ENCODE measurements at places on chromosomes 6 and 20.

DNA sequence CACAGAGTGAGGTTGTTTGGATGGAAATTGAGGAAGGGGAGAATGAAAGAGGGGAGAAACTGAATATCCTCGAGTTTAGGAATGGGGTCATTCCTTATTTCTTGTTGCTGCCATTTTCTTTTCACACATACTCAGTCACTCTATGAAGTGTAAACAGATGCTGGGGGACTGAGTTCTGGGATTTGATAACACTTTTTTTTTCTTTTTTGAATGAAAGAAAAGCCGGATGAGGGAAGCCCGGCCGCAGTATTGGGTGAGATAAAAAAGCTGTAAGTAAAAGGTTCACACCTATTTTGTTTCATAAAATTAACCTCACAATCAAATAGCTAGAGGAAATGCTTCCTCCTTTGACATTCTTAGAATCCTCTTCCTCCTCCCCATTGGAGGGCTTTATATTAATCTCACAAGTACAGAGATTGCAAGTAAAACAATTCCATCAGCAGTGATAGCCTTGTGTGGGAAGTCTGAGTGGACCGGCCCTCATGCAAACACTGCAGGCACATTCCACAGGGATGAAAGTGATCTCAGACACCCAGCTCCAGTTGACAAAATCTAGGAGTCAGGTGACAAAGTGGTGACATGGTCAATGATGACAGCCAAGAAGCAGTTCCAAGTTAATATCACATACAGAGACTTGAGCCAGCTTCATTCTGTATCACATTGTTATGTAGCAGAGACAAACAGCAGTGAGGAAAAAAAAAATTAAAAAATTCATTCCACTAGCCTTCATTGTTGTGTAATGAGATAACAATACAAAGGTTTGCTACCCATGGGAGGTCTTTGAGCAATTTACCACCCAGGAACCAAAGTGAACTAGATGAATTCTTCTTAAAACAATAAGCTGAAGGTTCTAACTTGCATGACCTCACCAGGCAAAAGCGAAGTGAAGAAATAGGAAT lies 391.1 kb upstream of the HSF2 start:
- peak; percentile 61 for DNase-seq

- peak; percentile 67 for DNase-seq
Observed at GRCh38 chr20:4726710-4727397, 5.1 kb downstream of the PRND start.

- DNase-seq, result no peak
Observed at GRCh38 chr6:15292721-15293302, 46.9 kb downstream of the JARID2 start.

DNA sequence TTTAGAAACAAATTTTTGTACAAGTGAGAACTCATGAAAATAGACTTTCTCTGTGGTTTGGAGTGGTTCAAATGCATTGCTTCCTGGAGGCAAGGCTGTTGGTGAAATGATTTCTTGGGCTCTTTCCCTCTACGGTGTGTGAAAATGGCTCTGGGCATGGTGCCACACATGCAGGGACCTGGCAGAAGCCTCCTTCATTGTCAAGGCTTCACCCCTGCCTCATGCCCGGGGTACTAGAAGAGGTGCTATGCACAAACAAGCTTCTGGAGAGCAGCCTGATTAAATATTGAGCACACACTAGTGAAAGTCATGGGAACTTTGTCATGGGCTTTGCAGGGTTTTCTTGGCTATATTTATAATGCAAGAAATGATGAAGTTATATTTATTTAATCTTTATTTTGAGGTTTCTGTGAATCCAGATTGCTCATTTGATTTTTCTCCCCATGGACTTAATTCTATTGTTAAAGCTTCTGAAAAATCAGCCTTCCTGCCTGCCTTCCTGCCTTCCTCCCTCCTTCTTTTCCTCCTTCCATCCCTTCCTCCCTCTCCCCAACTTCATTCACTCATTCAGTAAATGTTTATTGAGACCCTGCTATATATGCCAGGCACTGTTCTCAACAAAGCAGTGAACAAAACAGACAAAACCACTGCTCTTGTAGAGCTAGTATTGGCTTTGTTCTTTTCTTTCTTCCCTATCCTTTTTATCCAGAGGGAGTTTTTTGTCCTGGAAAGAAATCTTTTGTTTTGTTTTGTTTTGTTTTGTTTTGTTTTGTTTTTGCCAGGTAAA lies 21.0 kb downstream of the C6orf89 start:
- no peak for DNase-seq

GRCh38 chr6:8383584-8383983 lies 51.8 kb downstream of the SLC35B3 start:
- no peak for DNase-seq

DNA sequence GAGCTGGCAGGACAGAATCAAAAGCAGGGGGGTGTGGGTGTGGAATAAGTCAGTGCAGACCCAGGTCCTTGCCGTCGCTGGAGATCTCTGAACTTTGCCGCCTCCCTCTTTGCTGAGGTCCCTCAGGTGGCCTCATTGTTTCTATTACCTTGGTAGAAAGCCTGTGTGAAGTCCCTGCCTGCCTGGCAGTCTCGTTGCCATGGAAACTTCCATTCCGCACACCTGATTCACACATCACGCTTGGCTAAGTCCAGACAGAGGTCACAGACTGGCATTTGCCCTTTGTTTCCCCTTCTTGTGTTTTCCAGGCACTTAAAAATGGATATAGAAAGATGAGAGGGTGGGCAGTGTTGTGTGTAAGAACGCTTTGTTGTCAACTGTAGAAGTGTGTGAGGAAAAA lies 260.6 kb downstream of the PRL start:
- DNase-seq, result no peak

DNA sequence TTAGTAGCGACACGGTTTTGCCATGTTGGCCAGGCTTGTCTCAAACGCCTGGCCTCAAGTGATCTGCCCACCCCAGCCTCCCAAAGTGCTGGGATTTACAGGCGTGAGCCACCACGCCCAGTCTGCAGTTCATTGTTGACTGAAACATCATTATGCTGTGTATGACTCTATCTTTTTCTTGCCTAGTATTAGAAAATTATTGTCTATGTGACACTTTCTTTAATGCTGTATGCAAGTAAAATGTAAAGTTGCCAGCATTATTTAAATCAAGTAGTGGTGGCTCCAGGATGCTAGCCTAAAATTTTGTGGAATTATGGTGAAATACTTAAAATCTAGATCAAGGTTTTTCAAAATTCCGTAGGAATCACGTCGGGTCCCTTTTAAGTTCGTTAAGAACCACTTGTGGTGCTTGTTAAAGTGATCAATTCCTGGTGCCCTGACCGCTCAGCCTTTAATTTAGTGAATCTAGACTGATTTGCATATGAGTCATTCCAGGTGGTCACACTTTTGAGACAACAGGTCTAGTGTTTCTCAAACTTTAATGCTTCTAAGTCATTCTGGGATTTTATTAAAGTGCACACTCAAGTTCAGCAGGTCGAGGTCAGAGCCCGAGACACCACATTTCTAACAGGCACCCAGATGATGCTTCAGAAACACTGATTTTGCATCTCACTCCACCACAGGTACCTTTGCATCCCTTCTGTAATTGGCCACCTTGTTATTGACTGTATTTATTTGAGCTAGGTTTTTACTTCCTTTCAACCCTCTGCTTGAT lies 132.6 kb upstream of the MTHFD1L start:
- no peak for DNase-seq

DNA sequence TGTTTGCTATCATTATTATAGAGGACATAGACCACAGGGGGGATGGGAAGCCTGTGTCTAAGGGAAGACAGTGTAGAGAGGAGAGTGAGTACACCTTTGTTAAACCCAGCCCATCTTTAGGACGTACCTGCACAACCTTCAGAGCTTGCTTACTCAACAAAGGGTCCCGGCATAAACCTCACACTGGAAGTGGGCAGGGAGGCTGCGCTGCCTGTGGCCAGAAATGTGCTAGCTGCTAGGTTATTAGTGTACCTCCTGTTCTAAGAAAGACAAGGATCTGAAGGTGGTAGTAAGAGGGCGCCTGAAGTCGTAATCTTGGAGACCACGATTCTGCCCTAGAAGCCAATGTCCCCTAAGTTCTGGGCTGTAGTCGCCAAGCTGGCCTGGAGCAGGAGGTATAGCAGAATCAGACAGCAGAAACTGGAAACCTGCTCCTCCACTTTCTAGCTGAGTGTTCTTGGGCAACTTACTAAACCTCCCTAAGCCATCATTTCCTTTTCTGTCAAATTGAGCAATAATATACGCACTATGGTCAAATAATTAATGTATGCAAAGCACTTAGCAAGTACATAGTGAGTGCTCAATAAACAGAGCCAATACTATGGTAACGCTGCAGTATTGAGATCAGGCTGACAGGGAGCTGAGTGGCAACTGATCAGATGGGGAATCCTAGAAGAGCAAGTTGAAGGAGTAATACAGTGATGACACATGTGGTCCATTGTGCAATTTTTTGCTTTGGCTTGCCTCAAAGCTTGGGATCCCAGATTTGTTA lies 16.8 kb upstream of the AKIRIN2 start:
- DNase-seq, result peak; percentile 43

DNA sequence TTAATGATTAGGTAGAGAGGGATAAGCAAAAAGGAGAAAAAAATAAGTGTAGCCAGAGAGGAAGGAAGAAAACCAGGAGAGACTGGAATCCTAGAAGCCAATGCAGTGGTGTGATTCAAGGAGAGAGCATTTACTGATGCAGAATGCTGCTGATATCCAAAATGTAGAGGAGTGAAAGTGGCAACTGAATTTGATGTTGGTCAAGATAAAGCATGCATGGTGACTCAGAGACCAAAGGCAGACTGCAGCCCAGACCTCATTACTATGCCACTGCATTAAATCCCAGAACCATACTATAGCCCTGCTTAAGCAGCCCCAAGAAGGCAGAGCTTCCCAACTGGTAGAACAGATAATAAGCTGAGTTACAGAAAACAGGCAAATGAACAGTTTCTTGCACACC lies 15.8 kb downstream of the KLHL32 start:
- DNase-seq, result no peak

DNA sequence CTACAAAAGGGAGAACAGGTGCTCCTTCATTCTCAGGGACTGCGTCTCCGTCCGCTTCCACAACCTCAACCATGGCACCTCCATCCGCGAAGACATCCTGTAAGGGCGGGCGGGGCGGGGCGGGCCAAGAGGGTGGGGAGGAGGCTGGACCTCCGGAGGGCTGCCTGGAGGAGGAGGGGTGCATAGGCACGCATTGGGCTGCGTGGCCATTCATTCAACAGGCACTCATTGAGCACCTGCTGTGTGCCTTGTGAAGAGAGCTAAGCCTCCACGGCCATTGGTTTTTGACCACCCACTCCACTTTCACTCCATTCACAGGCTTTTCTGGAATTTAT lies 435 bp downstream of the ZSWIM3 start:
- peak; percentile 31 for DNase-seq

DNA sequence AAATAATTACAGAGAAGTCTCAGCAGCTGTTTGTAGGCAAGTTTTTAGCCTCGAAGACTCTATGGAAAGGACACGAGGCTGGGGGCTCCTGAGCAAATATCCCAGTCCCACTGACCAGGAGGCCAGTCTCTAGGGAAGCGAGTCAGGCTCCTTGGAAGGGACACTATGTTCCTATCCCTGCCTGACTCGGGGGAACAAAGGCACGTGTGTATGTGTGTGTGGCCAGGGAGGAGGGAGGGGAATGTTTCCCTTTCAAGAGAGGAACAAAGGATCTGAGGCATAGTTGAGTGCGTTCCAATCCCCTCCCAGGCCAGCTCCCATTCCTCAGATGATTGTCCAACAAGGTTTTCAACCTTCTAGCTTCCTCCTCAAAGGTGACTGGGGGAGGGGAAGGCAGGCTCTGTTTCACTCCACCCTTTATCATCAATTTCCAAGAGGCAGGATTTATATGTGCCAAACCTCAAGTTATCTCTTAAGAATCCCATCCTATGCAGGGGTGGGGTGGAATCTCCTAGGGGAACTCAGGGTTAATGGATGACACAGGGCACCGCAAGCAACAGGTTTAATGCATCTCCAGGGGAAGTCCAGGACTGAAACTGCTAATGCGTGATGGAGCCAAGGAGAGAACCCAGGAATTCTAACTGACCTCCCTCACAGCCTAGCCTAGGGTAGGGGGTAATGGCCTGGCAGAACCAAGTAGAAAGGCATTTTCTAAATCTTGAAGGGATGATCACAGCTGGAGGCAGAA lies 9.9 kb downstream of the BCL2L1 start:
- peak; percentile 85 for DNase-seq

DNA sequence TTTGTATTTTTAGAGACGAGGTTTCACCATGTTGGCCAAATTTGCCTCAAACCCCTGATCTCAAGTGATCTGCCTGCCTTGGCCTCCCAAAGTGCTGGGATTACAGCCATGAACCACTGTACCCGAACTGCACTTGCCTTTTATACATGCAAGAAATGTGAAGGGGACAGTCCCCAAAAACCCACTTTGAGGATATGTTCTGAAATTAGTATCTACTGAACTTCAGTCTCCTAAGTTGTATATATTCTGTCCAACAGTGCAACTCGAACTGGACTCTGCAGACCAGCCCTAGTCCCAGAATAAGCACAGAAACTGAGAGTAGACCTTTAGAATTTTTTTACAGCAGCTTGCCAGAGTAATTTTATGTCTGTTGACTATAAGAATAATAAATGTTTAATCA lies 28.5 kb downstream of the BACH2 start:
- no peak for DNase-seq

DNA sequence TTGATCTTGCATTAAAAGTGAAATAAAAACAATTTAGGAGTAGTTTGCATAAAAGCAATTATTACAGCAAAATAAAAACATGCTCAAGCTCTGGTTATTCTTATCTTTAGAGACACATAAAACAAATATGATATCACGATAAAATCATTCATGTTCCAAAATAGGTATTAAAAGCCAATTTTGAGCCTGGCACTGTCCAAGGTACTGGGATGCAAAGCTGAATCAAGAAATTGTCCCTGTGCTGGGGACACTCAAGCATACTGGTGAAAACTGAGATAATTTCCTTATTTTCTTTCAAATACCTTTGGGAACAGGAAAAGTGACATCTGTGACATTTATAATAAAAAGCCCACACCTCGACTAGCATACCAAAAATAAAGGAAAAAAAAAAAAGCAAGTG lies 931 bp upstream of the MTCL3 start:
- DNase-seq, result no peak

DNA sequence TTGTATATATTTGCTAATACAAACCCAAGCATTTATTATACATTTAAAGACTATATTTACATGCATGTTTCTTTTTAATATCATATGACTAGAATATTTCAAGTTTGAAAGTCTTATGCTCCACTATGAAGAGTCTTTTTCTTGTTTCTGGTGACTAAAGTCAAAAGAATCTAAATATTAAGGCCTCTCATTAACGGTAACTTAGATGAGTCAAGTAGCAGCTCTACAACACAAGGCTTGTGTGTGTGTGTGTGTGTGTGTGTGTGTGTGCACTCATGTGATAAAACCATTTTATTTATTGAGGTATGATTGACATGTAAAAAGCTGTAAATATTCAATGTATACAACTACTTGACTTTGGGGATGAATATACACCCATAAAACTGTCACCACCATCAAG lies 275.6 kb downstream of the TFAP2B start:
- no peak for DNase-seq

DNA sequence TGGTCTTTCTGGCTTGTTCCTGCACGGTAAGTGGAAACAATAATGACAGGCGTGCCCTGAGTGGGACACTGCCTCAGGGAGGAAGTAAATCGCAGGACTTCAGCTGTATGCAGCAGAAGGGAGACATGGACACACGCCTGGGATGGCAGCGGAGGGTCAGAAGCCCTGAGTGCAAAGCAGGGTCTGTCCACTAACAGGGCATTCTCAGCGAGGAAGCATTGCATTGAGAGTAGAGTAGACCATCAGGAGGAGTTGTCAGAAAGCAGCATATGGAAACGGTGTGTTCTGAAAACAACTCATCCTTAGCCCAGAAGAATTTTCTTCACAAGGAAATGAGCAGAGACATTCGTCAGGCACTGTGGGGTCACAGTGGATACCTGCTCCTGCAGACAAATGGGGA lies 134.0 kb downstream of the SYNDIG1 start:
- DNase-seq, result no peak

Data from AG20443 (cell line).